ENCODE measurements at places on chromosomes 7 and 10.

DNA sequence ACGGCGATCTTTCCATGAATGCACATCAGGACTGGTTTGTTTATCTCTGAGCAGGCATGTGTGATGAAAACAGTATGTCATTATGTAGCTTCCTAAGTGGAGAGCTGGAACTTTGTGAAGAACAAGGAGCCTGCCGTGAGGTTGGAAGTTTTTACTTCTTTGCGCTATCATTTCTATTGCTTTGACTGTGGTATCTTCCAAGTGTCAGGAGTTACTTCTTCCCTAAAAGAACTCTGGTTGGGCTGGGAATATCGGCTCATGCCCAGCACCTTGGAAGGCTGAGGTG, 167.4 kb upstream of the AHR start:
- no peak for DNase-seq

DNA sequence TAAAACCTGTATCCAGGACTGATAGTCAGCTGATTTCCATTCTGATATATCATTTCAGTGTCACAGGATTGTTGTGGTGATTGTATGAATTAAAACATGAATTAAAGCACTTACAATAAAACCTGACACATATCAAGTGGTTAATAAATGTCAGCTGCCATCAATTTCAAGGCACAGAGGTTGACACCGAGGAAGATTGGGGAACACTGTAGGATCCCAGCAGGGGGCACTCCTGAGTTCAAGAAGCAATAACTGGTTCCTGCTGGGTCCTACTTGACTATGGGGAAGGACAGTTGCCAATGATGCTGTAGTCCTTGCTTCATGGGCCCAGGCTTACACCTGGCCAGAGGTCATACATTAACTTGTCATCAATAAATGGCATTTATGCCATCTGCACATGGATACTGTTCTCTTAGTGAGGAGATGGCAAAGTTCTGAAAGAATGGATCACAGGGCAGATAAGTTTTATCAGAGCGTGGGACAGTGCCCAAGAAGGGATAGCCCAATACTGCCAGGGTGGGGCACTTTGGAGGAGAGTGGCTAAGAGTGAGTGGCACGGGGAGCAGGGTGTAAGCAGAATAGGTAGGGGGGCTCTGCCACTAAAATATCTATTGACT, 24.1 kb downstream of the FZD1 start:
- no peak for DNase-seq

DNA sequence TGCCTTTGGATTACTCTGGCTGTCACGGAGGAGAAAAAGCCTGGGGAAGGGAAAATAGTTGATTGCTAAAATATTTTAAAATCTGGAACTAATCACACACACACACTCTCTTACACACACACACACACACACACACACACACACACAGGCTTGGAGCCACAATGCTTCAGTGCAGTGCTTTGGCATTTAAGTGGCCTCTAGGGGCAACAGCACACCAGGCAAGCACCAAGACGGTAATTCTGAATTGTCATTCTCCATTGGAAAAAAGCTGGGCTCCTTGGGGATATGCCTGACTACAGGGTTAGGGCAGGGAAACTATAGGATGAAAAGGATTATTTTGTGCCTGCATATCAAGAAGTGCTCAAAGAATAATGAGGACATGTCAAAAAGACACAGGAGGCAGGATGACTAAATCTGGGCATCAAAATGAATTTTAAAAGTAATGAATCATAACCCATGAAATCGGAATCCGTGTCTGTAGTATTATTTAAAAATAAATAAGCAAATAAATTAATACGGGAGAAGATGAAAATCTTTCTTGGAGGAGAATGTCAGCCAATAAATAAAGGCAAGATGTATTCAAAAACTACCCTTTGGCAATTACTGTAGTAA, 30.4 kb upstream of the DDC start:
- no peak for DNase-seq

GRCh38 chr10:97039538-97040247, 146.1 kb downstream of the SLIT1 start:
- no peak for DNase-seq

DNA sequence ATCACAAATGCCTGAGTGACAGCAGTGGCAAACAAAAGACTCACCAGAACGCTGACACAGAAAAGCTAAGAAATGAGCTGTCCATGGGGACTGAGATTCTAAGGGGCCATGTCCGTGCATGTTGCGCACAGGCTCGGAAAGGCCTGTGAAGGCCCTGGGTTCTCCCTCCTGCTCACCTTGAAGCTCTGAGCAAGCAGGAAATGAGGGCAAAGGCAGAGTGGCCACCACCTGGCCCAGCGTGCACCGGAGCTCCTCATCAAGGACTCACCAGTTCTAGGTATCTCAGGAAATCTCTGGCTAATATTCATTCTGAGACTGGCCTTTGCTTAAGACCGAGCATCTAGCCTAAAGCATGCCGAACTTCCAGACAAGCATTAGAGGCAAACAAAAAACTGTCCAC, 52.7 kb downstream of the MAD1L1 start:
- DNase-seq = no peak

- peak; percentile 95 for DNase-seq
Observed at GRCh38 chr10:122163174-122164022, 107.7 kb upstream of the BTBD16 start.

DNA sequence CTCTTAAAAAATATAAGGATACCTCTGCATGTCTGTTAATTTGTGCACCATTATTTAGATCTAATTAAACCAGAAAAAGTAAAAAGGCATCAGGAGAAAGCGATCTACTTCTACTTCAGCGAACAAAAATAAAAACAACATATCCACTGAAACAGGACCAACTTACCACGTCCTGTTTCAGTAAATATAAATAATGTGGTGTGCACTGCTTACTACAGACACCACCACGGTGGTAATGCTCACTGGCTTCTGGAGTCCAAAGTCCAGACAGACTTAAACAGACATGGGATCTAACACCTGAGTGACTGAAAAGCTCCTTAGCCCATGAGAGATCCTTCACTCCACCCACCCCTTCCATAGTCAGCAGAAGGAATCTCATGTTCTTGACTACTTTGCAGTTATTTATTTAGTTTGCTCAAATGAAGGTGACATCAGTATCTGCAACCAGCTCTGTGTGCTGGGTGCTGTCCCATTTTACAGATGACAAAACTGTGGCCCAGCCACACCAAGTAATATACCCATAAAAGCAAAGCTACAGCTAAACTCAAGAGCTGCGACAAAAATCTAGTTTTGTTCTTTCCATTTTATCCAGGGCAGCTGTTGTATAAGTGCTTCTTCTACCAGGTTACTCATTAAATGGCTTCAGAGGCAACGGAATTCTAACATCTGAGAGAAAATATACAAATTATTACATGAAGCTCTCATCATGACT, 62.1 kb upstream of the NCAPG2 start:
- DNase-seq = no peak

DNA sequence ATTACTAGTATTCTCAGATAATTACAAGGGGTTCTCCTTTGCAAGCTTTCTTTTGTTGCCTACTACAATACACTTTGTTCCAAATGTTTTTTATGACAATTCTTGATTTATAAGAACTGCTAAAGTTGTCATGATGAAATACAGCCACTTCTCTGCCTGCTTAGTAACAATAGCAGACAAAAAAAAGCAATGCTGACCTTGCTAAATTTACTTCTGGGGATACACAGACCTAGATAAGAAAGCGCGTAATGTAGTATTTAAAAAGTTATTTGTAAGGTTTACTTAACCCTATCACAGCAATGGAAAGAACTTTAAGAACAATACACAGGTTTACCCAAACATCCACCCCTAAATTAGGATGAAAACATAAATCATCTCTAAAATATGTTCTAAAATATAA, 311.1 kb downstream of the DOCK4 start:
- DNase-seq = no peak

DNA sequence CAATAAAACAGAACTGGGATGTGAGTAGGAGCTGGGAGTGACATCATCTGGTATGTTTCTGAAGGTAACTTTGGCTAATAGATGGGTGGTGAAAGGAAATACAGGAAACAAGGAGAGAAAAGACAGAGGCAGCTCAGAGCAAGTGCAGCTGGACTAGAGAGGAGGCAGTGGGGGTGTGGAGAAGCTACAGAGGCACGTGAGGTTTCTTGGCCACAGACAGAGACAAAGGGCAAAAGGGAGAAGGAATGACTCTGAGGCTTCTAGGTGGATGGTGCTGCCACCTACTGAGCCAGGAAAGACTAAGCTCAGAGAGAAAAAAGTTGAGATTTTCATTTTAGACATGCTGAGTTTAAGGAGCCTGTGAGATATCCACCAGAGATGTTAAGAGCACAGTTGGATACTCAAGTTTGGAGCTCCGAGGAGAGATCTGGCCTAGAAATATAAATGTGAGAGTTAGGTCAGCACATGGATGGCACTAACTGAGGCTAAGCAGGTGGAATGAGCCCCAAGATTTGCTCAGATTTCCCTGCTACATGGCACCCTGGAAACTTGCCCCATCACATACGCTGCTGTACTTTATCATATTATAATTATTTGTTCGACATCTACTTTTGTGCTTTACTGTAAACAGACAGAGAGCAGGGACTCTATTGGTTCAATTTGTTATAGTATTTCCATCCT, 293.0 kb upstream of the IMMP2L start:
- DNase-seq = peak; percentile 74

DNA sequence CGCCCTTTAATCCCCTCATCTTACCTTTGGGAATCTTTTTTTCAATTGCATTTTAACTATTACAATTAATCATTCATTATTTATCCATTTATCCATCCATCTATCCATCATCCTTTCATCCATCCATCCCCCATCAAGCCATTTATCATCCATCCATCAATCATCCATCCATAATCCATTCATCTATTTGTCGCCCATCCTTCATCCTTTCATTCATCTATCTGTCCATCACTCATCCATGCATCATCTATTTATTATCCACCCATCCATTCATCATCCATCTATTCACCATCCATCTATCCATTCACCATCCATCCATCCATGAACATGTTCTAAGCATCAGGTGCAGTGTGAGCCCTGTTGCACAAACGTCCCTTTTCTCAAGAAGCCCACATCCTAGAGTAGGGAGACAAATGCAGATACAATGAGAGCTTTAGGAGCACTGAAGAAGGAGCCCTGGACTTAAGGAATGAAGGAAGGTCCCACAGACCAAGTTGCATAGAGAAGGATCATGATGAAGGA, 199.5 kb downstream of the ADAM12 start:
- DNase-seq = no peak

- no peak for DNase-seq
Observed at GRCh38 chr10:97034301-97034700, 151.5 kb downstream of the SLIT1 start.

GRCh38 chr7:73829921-73830680, 695 bp upstream of the CLDN4 start:
- no peak for DNase-seq

GRCh38 chr10:59435707-59436106, 73.4 kb upstream of the FAM13C start:
- DNase-seq = no peak

DNA sequence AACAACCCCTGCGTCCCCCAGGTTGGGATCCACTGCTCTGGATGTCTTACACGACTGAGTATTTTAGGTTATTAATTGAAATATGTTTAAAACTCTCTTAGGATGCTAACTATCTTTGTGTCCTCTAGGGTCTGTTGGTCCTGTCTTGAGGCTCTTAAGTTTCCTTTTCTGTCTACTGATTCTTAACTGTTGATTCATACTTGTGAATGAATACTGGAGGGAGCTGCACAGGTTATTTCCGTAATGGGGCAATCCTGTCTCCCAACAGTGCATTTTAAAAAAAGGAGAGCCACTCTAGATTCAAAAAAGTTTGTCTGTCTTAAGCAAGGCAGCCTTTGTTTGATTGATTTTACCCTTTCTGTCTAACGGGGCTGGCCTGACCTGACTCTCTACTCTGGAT, 237.6 kb upstream of the POM121L12 start:
- DNase-seq = no peak

DNA sequence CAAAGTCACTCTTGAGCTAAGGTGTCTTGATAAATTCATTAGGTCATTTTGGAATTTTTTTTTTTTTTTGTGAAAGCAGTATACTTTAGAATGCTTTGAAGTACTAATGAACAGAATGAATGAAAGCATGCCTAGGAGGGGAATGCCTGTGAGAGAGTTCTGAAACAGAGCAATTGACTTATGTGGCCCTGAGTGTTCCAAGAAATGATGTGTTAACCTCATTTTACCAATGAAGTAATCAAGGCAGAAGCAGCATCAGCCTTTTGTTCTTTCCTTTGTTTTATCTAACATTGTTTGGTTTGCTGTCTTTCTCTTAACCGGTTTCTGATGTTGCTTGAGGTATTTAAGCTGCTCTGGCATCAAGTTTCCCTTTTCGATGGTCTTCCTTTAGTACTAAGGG, 154.6 kb upstream of the HGF start:
- no peak for DNase-seq

DNA sequence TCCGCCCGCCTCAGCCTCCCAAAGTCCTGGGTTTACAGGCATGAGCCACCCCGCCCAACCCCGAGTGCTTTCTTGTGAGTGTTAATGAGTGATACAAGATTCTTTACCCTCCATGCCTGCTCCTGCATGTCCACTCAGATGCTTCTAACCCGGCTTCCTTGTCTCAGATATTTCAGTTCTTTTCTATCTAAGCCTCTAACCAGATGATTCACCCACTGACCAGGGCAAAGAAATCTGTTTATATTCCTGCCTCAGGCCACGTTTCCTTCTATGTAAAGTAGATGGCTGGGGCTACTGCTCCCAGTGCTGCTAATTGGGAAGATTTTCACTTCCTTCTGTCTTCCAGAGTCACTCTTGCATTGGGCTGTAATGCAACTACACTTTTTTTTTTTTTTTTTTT, 395.1 kb upstream of the ANKRD30A start:
- no peak for DNase-seq

GRCh38 chr10:78383378-78384048, 349.9 kb downstream of the RPS24 start:
- no peak for DNase-seq

DNA sequence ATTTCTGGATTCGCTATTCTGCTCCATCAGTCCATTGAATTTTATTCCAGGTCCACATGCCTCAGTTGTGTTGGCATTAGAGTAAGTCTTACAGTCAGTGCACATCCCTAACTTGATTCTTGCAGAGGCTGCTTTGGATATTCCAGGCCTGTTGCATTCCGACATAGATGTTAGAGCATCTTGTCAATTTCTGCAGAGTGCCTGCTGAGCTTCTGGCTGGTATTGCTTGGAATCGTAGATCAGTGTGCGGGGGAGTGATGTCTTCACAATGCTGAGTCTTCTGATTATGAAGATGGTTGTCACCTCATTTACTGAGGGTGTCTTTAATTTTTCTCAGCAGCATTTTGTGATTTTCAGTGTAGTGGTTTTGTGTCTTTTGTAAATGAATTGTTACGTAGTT, 45.2 kb downstream of the INPP5A start:
- DNase-seq = no peak

GRCh38 chr7:91496251-91496820, 232.1 kb downstream of the FZD1 start:
- DNase-seq = no peak

- no peak for DNase-seq
Observed at GRCh38 chr10:90462749-90463470, 394.9 kb downstream of the HTR7 start.

- no peak for DNase-seq
Observed at GRCh38 chr7:144827621-144828020, 8.2 kb downstream of the TPK1 start.
